ENCODE measurements at places on chromosomes 4 and X.
A peak's percentile ranks its signal among the peaks of the same experiment; 100 is the strongest.

DNA sequence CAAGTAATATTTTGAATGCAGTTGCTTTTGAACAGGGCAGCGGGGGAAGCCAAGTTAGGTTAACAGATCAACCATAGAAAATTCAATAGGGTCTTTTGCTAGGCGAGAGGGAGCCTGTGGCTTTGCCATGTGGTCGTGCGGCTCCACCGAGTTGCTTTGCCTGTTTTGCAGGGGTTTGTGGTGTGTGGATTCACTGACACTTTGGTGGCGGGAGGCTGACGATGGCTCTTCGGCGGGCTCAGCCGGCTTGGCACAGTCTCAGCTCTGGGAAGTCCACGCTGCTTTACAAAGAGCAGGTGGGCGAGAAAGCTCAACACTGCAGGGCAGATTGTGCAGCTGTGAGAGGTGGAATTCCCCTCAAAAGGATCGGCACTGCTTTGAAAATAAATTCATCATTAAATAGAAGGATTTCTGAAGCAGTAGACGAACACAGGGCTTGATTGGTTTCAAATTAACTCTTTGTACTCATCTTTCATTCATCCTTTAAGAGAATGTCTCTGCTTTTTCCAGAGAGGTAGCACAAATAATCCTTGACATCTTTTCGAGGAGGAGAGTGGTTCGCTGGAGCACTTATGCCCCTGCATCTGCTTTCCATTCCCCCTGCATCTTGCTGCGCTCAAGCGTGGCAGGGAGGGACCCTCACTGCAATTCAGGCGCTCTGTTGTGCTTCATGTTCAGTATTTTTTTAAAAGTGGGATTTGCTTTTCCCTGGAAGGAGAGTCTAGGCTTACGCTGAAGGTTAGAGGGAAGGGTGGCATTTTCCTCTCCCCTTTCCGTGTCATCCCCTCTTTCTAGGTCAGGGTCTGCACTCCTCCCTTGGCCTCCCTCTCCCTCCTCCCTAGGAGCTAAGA lies 201.8 kb upstream of the LEF1 start:
- DNase-seq = no peak

DNA sequence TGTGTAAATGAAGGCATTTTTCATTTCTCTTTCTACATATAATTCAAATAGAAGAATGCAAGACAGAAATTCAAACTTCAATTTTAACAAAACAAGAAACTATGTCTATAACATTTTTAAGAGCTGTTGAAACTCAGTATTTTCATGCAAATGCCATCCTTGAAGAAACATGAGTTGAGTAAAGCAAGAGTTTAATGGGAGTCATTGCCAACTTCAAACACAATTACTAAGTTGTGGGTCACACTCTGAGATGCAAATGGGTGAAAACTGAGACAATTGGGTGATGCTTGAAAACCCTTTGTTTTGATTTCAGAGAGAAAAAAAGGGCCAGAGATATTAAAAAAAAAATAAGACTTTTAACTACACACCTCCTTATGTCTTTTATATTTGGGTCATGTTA lies 865.9 kb downstream of the FAT4 start:
- no peak for DNase-seq

- no peak for DNase-seq
Observed at GRCh38 chr4:149690726-149691125, 124.9 kb downstream of the IQCM start.

GRCh38 chr4:61359301-61359700 lies 159.2 kb downstream of the ADGRL3 start:
- no peak for DNase-seq

- DNase-seq = peak; percentile 32
Observed at GRCh38 chr4:142818031-142818430, 28.1 kb downstream of the INPP4B start.

DNA sequence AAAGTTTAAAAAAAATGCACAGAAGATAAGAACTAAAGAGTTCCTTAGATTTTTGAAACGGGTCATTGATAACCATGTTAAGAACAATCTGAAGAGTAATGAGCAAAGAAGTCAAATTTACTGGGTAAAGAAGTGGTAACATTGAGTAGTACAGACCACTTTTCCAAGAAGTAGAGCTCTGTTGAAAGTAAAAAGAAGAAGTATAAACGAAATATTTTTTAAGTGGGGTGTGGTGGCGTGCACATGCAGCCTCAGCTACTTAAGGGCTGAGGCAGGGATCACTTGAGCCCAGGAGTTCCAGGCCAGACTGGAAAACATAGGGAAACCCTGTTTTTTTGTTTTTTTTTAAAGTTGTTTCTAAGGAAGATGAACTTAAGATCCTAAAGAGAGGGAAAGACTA lies 68.5 kb downstream of the UBA6 start:
- no peak for DNase-seq

DNA sequence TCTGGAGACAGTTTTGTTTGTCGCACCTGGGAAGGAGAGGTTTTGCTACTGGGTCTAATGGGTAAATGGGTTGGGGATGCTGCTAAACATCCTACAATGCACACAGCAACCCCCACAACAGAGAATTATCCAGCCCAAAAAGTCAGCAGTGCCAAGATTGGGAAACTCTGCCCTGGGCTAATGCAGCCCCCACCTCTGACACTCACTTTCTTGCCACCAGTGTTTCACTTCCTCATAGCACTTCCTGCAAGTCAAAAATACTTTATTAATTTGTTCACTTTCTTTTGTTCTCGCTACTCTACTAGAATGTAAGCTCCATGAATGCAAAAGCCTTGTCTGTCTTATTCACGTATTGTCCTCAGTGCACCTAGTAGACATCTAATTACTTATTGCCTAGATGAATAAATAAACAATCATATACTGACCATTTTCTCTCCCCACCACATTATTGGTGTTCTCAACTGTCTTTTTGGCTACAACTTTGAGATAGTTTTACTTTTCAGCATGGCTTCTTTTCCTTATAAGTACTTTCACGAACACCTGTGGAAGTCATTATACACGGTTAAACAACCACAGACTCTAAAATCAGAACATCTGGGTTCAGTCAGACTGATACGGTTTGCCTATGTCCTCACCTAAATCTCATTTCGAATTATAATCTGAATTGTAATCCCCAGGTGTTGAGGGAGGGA lies 82.0 kb upstream of the PITX2 start:
- DNase-seq = no peak

DNA sequence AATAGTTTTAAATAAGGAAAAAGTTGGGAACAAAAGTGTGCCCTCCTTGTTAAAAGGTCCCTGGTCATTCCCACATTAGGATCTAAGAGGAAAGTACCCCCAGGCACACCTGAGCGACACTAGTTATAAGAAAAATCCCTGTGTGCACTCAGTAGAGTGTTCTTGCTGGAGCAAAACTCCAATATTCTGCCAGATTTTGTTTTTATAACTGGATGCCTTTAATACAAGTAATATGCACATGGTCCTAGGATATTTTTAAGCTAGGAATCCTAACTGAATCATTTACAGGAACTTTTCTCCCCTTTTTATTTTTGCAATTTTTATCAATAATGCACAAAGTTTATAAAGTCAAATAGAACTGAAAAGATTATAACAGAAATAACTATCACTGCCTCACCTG lies 68.6 kb downstream of the BEND4 start:
- no peak for DNase-seq

DNA sequence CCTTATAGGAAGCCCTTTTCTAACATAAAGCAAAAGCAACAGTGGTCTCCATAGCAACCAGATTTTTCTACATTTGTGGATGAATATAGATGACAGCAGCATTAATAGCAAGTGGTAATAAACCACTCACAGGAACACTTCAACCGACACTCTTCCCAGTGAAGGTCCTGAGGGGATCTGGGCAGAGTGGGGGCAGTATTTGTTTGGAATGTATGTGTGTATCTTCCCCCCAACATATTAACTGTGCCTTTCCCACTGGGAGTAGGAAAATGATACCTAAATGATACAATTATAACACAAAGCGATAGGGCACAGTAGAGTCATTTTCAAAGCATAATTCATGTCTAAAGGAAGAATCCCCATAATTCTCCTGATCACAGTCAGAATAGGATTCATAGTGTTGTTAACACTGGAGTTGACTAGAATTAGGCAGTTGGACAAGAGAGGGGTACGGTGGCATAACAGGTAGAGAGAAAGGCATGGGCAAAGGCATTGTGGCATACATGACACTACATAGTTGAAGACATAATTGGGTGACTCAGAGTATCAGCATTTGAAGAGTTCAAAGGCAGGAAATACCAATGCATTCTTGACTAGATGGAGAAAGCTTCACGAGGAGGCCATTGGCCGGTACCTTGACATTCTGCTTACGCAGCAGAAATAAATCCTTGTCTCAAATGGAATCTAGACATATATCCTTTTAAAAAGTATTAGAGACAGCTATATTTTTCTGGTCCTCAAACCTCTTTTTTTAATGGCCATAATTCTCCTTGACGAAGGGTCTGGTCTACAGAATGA lies 15.2 kb downstream of the CAPN6 start:
- no peak for DNase-seq

DNA sequence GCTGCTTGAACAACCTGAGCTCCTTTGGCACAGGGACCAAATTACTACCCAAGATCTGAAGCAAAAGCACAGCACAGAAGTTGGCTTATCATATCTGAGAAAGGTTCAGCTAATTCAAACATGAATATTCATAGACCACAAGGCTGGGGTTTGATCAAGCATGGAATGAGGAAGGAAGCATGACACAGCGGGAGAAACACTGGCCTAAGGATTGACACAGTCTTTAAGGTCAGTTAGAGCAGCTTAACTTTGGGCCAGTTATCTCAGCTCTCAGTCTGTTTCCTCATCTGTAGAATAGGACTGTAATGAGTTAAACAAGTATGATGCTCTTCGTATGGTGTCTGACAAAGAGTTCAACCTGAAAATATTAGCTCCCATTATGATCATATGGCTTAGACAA lies 88.5 kb upstream of the CBR4 start:
- no peak for DNase-seq

GRCh38 chr4:66571145-66571695 lies 900.9 kb upstream of the EPHA5 start:
- no peak for DNase-seq

- DNase-seq = no peak
Observed at GRCh38 chr4:163680386-163681098, 186.1 kb downstream of the TMA16 start.

DNA sequence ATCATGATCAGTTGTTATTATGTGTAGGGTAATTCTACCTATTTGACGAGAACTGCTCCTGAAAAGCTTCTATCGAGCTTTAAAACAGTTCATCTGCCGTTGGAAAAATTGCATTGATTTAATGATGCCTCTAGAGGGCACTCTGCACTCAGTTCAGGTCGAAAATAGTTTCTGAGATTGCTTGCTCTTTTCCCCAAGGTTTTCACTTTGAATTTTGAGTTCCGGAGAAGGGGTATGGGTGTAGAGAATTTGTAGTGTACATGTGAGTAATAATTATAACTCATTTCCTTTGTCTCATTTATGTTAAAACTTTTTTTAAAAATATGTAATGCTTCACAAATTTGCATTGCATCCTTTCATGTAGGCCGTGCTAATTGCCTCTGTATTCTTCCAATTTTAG lies 28.4 kb upstream of the TNIP3 start:
- peak; percentile 52 for DNase-seq

GRCh38 chr4:174918058-174918457 lies at the start of gene ADAM29:
Gene ADAM29 (plus strand): TSS chr4:174918358. CDS start chr4:174975526, 57,168 bp downstream.
- no peak for DNase-seq

DNA sequence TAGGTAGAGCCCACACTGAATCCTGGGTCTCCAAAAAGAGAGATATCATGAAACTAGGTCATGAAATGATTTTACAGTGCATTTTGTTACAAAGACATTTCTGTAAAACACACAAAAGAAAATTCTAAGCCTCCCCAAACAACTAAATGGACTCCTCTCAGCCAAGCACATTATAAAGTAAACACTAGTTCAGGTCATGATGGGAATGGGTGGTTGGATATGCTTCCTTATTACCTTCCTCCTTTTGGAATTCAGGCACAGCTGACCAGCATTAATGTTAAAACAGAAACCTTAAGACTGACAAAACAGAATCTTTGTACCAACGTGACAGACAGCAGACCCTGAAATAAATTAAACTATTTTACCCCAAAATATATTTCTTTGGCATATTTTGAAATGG lies 87.9 kb upstream of the NPY2R start:
- no peak for DNase-seq

DNA sequence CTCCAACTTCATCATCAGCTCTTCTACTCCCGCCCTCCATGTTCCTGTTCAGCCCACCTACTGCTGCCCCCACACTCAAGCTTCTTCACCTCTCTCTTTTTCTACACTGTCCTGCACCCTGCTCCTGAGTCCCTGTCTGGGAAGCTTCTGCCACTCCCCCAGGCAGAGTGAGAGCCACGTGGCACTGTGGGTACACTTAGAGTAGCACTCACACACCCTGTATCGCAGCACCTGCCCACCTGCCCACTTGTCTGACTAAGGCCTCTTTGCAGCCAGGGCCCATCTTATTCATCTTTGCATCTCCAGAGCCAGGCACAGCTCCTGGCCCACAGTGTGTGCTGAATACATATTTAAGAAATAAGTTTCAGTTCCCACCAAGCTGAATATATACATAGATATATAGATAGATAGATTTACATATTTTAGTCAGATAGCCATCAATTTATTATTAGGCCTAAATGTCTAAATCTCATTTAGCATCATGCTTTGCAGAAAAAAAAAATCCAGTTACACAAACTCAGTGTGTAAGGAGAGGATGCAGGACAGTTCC lies 24.9 kb downstream of the CCDC149 start:
- no peak for DNase-seq

- no peak for DNase-seq
Observed at GRCh38 chrX:78573630-78574029, 85.5 kb downstream of the RTL3 start.
